ENCODE measurements at places on chromosomes 11 and 22.

- DNase-seq, result no peak
Observed at GRCh38 chr11:98453378-98453777, 567.4 kb upstream of the CNTN5 start.

DNA sequence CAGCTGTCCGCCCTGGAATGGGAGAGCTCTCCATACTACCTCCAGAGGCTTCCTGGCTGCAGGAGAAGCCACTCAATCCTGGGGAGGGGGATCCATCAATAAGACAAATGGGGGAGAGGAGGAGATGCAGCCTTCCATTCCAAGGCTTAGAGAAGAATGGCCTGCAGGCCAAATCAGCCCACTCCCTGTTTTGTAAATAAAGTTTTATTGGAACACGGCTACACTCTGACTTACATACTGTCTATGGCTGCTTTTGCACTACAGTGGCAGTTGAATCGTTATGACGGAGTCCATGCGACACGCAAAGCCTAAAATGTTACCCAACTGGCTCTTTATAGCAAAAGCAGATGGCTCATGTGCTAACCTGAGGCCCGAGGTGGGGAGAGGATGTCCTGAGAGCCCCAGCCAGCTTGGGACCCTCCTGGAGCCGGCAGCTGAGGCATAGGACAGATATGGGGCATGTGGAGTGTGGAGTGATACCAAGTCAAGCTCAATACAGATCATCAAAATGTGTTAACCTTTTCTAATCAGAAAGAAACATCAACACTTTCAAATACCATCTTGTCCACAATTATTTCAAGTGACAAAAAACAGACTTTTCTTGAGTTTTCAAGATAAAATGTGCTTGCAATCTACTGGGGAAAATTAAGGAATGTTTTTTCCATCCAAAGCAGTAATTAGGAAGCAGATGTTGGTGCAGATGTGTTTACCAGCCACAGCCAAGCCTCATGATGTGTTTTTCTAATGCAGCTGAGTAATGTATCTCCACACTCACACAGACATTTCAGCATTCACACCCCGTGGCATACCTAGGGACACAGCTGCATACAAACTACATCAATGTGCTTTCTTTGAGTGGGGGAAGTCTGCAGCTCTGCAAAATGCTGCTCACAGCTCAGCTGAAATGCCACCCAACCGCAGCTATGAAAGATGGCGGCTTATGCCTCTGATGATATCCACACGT is 181.6 kb downstream of the SHANK2 start:
- no peak for DNase-seq

DNA sequence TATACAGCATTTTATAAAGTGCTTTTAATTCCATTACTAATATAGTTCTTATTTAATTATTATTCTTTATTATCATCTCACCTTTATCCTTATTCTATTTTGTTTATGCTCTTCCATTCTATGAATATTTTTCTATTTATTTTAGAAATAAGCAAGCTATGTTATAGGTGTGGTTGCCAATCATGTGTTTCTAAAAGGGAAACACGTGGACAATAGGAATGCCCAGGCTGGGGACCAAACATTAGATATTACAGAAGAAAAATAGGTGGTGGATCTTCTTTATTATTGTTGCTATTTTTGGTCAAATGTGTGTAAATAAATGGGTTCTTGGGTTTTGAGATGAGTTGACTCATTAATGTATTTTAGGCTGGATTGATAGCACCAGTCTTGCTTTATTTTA is 438.3 kb downstream of the RAB38 start:
- DNase-seq, result no peak

DNA sequence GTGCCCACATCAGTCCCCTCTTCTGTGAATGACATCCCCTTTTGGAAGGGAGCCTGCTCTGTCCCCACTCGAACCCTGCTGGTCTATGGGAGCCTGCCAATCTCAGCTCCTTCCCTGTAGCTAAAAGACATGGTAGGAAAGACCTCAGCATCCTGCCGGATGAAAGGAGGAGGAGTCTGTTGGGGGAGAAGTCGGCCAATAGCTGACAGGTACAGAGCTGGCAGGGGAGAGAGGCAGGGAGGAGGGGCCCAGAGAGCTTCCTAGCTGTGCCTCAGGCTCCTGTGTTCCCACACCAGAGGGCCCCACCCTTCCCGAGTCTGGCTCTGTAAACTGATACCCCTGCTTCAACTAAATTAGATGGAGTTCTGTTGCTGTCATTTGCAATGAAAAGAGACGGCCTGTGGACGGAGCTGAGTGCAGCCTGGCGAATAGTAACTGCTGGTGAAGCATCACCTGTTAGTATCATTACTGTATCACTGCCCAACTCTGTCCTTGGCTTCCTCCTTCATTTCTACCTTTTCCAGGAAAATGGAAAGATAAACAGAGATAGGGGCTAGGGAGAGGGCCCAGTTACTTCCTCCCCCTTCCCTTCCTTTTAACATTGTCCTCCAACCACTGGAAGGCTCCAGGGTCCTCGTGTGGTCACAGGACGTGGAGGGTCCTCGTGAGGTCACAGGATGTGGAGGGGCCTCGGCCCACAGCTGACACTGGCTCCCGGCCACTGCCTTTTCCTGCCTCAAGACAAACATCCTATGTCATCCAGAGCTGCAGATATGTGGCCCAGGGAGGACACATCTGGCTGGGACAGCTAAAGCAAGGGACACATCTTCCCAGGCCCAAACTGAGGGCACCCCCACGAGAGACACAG is 15.1 kb downstream of the FXYD6 start:
- DNase-seq, result no peak

- DNase-seq, result no peak
Observed at GRCh38 chr22:32048069-32048468, 5.0 kb downstream of the SLC5A1 start.
